ENCODE measurements at places on chromosomes 2 and 18. TPM values are rescaled to one million over a fixed set of nuclear protein-coding genes. Genes with fewer than 3 reads are reported as not detected.

The ADGRF3 gene
- total RNA-seq = 0.71 TPM

DNA sequence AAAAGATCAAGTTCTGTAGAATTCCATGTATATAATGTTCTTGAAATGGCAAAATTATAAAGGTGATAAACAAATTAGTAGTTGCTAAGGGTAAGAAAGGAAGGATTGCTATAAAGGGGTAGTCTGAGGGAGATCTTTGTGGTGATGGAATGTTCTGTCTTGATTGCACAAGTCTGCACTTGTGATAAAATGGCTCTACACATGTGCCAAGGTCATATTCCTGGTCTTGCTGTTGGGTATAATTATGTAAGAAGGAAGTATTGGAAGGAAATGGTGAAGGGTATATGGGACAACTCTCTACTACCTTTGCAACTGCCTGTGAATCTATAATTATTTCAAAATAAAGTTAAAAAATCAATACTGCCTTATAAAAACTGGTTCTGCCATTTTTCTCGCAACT, 15.3 kb downstream of the SGPP2 start:
- H3K27ac ChIP-seq = no peak overlapping the region
- no peak overlapping the region for H3K4me3 ChIP-seq
- DNase-seq = no peak
- peaks cover 22% of the 10 kb centered on the region for H3K4me1 ChIP-seq
- no peaks in the 10 kb centered on the region for H3K36me3 ChIP-seq

DNA sequence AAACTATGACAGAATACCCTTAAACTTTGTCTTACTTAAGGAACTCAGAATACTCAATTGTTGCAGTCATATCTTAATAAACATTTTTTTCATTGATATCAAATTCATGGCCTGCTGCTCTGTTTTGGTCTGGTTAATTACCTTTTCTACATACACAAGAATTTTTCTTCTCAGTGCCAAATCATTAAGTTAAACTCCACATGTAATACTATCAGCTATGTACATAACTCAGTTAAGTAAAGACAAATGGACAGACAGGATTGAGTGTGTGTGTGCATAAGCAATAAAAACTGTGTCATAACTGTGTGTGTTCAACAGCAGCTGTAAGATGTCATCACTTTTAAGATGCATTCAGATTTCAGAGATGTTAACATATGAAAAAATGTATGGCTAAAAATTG, 34.4 kb downstream of the VRK2 start:
- DNase-seq = no peak
- H3K36me3 ChIP-seq = no peaks in the 10 kb centered on the region
- H3K4me1 ChIP-seq = no peaks in the 10 kb centered on the region
- no peak overlapping the region for H3K4me3 ChIP-seq

DNA sequence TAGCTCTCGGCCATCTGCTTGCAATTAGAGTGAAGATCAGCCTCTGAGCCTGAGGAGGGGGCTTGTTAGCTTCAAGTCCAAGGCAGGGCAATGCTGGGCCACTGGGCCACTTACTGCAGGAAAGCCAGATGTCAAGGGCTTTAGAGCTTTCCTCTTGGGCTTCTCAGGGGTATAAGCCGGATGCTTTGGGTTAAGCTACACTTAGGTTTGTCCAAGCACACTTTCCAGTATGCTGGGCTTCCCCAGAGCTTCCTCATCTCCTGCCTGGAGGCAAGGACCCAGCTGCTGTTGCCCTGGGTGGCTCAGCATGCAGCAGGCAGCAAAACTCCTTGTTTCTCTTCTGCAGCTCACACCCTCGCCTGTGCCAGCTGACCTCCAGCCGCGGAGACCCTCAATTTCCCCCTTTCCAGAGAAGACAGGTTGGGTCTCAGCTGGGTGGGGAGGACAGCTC, 29.0 kb upstream of the ATOH8 start:
- H3K27ac ChIP-seq = no peak overlapping the region
- H3K36me3 ChIP-seq = no peaks in the 10 kb centered on the region
- peak; percentile 49 for DNase-seq
- H3K4me1 ChIP-seq = peaks cover 16% of the 10 kb centered on the region
- no peaks in the 10 kb centered on the region for H3K27me3 ChIP-seq
- no peak overlapping the region for H3K4me3 ChIP-seq

DNA sequence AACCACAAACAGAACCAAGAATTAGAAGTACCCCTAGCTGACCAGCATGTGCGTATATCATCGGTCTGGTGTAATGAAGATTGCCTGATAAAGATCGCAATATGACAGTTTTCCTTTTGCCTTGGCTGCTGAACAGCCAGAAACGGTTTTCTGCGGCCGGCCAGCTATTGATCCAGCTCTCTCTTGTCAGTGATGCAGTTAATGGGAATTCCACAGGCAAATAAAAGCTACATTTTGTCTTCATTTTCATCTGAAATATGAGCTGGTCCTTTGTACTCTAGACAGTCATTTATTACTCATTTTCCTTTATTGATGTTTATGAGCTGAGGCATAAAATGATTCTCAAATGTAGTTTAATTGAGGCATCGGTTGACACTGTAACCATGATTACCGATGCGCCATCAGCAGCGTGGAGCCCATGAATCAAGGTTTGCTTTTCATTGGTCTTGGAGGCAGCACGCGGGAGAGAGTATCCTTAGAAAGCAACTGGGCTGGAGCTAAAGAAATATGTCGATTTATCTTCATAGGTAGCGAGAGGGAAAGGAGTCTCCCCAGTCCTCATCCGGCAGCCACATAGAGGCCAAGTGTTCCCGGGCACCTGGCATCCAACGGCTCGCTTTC, 535.2 kb downstream of the GALR1 start:
- no peaks in the 10 kb centered on the region for H3K36me3 ChIP-seq
- no peak overlapping the region for H3K4me3 ChIP-seq
- DNase-seq = no peak
- H3K27me3 ChIP-seq = no peaks in the 10 kb centered on the region
- no peaks in the 10 kb centered on the region for H3K4me1 ChIP-seq

GRCh38 chr2:217870528-217871011, 132.2 kb downstream of the TNS1 start:
- DNase-seq = no peak
- no peaks in the 10 kb centered on the region for H3K27me3 ChIP-seq
- no peak overlapping the region for H3K4me3 ChIP-seq
- no peak overlapping the region for H3K27ac ChIP-seq

DNA sequence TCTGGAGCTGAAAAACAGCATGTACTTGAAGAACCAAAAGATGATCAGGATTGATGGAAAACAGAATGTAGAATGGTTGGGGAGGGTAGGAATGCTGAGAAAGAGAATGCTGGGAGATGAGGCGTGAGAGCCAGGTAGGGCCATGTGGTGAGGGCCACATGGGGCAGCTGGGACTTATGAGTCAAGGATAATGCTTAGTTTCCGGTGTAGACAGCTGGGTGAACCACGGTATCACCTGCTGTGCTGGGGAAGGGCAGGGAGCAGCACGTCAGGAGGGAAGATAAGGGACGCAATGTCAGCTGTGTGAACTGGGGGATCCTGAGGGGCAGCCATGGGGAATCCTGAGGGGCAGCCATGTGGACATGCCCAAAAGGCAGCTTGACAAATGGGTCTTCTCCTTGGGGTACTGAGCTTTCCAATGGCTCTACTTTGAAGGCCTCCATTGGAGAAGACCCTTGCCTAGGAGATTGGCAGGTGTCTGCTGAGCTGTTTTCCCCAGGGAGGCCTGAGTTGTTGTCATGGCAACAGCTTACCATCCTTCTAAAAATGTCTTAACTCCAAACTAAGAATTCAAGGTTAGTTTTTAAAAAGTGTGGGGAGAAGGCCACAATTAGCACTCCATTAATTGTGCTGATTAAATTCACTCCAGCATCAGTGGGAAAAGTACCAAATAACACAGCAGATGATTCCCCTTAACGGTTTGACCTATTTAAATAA, 51.1 kb downstream of the MTHFD2 start:
- peak; percentile 27 for DNase-seq
- no peaks in the 10 kb centered on the region for H3K27me3 ChIP-seq
- H3K4me3 ChIP-seq = no peak overlapping the region
- no peaks in the 10 kb centered on the region for H3K36me3 ChIP-seq
- peaks cover 12% of the 10 kb centered on the region for H3K4me1 ChIP-seq
- H3K27ac ChIP-seq = no peak overlapping the region
